ENCODE measurements at places on chromosomes 1 and 21.

DNA sequence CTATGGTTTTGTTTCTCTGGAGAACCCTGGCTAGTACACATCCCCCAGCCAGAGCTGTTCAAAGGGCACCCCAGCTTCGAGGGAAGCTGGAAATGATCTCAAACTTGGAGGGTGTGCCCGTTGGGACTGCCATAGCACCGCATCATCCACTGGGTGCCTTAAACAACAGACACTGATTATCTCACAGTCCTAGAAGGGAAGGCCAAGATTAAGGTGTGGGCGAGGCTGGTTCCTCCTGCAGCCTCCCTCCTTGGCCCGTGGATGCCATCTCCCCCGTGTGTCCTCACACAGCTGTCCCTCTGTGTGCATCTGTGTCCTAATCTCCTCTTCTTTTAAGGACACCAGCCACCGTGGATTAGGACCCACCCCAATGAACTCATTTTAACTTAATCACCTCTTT, 4.2 kb upstream of the IBA57 start:
- DNase-seq, result no peak

DNA sequence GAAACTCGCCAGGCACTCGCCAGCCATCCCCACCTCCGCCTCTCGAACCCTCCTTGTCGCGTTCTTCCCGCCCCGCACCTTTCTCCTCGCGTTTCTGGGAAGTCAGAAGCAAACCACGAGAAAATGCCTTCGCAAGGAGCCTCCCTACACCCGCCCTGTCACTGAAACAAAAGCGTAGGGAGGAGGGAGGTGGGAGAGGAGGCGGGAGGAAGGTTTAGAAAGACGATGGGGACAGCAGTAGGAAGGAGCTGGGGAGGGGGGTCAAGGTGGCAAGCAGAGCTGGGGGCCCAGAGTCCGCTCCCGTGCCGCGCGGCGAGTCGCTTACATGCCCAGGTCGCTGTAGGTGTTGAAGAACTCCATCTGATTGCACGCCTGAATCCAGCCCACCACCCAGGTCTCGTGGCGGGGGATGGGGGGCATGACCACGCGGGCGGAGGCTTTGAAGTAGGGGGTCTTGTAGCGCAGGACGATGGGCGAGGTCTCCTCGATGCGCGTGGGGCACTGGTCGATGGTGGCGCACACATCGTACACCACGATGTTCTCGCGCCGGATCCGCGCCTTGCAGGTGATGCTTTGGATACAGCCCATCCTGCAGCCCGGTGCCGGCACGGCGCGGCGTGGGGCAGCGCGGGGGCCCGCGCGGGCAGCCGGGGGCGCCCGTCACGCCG, 1.0 kb downstream of the FAM78B start:
- peak; percentile 14 for DNase-seq

DNA sequence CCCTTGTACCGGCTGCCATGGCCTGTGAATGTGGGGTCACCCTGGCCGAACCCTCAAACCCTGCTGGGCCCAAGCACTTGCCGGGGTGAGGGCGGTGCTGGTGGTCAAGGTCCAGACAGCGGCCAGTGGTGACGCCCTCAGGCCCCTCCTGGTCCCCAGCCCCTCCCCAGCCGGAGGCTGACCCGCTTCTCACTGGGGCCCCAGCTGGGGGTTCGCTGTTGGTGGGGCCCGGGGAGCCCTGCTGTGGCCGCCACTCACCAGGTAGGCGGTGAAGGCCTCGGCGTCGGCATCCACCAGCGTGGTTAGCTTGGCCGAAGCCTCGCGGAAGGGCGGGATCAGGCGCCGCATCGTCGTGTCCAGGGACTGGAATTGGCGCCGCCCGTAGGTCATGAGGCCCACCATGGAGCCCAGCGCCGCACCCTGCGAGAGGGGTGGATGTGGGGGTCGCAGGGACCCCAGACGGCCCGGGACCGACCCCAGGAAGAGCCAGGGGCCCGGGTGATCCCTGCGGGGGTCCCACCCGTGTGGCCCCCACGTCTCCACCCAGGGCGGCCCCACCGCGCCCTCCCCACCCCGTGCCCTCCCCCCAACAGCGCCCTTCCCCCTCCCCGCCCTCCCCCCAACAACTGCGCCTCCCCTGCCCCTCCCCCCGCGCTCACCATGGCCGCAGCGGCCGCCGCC, 10.1 kb downstream of the FTCD start:
- no peak for DNase-seq

GRCh38 chr1:55329091-55329490, 113.9 kb upstream of the USP24 start:
- no peak for DNase-seq

- DNase-seq, result no peak
These were observed 104.5 kb downstream of the ASH1L start for GRCh38 chr1:155458111-155458510.

DNA sequence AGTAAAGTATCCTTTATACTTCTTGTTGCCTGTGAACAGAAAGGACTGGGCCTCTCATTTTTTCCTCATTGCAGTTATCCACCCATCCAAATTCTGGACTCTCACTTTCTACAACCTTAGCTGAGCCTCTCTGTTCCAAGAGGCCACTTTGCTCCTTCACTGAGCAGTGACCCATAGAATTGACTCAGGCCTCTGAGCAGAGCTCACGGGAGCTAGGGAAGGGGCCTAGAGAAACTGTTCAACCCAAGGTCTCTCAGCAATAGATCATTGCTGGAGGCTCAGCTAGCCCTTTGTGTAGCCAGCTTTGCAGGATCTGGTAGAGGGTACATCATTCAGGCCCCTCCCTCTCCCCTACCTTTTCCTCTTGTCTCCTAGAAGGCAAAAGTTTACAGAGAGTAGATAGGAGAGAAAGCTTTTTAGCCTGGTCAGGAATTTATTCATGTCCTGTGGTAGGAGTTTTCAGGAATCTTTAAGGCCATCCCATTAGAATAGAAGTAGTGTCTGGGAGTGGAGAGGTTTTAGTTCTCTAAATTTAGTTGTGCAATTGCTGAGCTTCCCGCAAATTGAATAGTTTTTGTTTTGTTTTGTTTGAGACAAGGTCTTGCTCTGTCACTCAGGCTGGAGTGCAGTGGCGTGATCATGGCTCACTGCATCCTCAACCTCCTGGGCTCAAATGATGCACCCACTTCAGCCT, 6.7 kb downstream of the INTS3 start:
- DNase-seq, result no peak

DNA sequence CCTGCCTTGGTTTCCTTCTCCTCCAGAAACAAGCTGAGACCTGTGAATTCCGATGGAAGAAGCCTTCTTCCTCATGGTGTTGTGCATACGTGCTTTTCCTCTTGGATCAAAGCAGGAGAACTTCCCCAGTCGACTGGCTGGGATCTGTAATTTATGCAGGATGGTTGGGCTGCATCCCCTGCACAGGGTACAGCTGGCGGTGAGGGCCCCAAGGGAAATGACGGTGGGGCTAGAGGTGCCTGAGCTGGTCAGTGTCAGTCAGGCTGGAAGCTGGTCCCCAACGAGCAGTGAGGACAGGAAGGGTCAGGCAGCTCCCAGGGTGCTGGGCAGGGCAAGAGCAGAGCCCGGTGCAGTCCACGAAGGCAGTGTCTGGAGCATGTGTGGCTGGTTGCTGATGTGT, 106.7 kb downstream of the CNIH3 start:
- DNase-seq, result no peak

DNA sequence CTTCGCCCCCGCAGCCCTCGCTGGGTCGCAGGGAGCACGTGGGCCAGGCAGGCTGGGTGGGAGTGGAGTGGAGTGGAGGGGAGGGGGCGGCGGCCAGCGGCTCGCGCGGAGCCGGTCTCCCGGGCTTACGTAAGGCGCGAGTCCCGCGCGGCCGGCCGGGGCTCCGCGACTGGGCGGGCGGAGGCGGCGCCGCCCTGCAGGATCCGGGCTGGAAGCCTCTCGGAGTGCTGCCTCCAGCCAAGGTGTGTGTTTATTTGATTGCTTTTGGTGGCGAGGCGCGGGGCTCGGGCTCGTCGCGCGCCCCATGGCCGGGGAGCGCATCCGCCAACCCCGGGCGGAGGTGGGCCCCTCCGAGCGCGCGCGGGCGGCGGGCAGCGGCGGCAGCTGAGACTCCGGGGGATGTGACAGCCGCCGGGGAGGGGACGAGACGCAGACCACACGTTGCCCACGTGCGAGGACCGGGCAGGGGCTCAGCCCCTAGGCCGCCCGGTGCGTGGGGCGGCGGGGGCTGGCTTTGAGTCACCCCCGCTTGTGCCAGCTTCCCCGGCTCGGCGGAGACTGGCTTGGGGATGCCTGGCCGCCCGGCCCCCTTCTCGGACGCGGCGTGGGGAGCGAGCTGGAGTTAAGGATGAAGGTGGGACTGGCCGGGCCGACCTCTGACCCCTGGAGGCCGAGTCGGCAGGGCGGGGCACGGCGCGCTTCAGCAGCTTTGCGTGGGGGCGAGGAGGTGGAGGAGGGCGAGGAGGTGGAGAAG, 402 bp upstream of the AK4 start:
- DNase-seq, result peak; percentile 38

DNA sequence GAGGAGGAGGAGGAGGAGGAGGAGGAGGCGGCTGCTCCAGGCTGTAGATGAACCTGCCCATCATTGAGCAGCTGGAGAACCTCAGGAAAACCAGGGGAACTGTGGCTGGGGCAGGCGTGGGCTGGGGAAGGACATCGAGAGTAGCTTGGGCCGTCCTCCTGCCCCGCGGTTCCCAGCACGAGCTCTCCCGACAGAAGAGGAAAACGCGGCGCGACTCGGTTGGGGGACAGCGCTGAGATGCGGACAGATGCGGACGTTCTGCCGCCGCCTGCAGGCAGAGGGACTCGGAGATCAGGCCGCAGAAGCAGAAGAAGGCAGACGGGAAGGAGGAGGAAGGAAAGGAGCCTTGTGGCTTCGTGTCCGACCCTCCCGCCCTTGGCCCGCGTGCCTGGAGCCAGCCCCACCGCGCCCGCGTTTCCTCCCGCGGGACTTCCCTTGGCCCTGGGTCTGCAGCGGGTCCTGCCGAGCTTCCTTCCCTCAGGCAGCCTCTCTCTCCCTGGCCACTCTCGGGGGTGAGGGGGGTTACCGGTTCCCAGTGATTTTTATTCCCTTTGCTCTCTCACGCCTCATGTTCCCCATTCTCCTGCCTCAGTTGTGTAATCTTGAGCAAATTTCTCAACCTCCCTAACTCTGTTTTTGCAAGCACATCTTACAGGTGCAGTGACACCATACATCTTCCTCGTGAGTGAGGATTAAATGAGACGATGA, 1.7 kb upstream of the TNFRSF9 start:
- peak; percentile 46 for DNase-seq

DNA sequence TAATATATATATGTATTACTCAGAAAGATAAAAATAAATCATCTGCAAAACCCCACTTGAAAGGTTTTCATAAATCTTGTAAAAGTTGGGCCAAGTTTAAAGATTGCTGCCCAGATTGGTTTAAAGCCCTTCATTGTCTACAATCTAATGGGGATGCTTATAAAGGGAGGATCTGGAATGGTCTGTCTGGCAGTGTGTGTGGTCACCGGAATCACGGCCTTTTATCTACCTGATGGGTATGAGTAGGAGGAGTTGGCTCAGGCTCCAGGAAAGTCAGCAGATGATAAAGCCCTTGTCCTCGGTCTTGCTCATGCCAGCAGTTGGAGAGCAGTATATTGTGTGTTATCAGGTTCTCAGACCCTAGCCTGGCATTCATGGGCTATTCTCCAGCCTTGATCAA, 197.7 kb downstream of the ROR1 start:
- DNase-seq, result no peak
